ENCODE measurements at places on chromosomes 4 and X.

GRCh38 chrX:71612256-71612655, 6.1 kb downstream of the CXCR3 start:
- peaks cover 56% of the 10 kb centered on the region for H3K4me1 ChIP-seq
- H3K36me3 ChIP-seq, result no peaks in the 10 kb centered on the region
- H3K4me3 ChIP-seq, result no peak overlapping the region
- DNase-seq, result no peak

- no peak overlapping the region for H3K27ac ChIP-seq
- no peak for DNase-seq
- H3K36me3 ChIP-seq, result no peaks in the 10 kb centered on the region
- no peaks in the 10 kb centered on the region for H3K27me3 ChIP-seq
These were observed 213.2 kb downstream of the RASL11B start for GRCh38 chr4:53075162-53075785.

DNA sequence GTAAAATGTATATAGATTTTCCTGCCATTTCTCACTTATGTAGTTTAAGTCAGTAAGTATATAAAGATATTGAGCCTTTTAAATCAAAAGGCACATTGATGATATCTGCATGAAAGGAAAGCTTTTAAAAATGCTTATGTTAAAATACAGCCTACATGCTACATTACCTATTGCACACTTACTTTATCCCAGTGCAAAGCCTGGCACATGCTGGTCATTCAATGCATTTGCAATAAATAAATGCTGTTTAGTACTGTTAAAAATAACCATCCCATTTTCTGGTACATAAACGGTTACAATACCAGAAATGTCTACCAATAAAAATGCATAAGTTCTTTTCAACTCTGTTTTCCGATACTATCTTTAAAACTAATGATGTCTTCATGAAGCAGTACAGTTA, 22.1 kb upstream of the SPATA4 start:
- no peaks in the 10 kb centered on the region for H3K27me3 ChIP-seq
- DNase-seq, result no peak
- H3K36me3 ChIP-seq, result no peaks in the 10 kb centered on the region

- no peaks in the 10 kb centered on the region for H3K36me3 ChIP-seq
- no peak overlapping the region for H3K27ac ChIP-seq
- no peak overlapping the region for H3K4me3 ChIP-seq
- no peaks in the 10 kb centered on the region for H3K27me3 ChIP-seq
- no peak for DNase-seq
These were observed 9.7 kb downstream of the SLC39A8 start for GRCh38 chr4:102335616-102336015.

- H3K4me1 ChIP-seq, result no peaks in the 10 kb centered on the region
- no peak overlapping the region for H3K4me3 ChIP-seq
- H3K27ac ChIP-seq, result no peak overlapping the region
- no peaks in the 10 kb centered on the region for H3K27me3 ChIP-seq
- DNase-seq, result no peak
These were observed 186.6 kb downstream of the CPEB2 start for GRCh38 chr4:15188605-15189539.

DNA sequence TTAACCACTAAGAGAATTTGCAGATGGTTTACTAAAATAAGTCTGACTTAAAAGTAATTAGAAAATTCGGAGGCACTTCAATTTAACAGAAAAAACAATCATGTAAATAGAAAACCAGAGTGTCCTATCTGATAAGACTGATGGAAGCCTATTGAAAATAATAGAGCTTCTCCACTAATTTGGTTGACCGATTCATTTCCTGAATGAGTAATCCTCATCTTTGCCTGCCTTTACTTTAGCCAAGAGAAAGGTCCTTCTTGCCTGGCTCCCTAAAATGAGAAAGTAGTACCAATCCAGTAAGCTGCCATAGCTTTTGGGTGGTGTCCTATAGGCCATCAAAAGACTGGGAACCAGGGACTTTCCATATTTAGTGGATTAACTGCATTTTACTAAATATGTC, 48.4 kb downstream of the KCNIP4 start:
- DNase-seq, result no peak
- no peak overlapping the region for H3K4me3 ChIP-seq
- H3K27me3 ChIP-seq, result no peaks in the 10 kb centered on the region
- no peaks in the 10 kb centered on the region for H3K4me1 ChIP-seq
- H3K27ac ChIP-seq, result no peak overlapping the region

DNA sequence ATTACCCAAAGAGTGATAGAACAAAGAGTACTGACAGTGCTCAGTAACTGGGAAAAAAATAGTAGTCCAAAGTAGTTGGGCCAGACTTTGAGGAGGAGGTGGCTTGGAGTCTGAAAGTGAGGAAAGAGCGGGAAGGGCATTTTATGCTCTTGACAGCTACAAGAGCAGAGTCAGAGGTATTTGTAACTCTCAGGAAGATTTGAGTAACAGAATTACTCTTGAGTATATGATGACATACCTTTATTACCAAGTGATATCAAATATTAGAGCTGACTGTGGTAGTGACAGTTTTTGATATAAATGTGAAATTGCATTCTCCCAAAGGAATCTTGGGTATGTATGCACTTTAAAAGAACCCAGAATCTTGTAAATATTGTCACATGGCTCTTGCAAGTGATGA, 2.2 kb downstream of the SLAIN2 start:
- no peaks in the 10 kb centered on the region for H3K36me3 ChIP-seq
- no peak overlapping the region for H3K27ac ChIP-seq
- no peak for DNase-seq
- peaks cover 41% of the 10 kb centered on the region for H3K4me1 ChIP-seq

DNA sequence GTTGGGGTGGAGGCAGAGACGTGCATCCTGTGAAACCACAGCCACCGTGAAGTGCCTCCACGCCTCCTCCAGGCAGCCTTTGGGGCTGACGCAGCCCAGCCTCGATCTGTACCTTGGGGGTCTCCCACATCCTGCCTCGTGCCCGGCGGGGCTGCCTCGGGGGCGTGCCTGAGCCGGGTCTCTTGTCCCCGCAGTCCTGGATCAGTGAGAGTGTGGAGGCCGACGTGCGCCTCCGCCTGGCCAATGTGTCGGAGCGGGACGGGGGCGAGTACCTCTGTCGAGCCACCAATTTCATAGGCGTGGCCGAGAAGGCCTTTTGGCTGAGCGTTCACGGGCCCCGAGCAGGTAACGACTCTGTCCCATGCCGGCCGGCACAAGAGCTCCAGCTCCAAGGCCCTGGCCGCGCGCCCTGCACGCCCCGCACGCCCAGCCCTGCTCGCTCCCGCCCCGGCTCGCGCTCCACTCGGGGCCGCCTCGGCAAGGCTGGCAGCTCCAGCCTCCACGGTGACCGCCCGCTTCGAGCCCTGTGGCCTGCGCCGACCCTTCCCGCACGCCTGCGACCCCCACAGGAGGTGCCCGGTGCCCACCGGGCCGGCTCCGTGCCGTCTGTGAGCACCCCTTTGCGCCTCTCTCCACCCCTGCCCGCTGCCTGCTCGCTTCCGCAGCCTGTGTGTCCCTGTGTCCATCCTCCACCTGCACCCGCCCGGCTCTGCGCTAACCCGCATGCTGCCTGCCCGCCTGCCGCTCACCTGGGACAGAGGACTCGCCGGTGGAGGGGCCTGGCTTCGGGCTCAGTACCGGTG, 9.8 kb downstream of the FGFR3 start:
- H3K4me3 ChIP-seq, result no peak overlapping the region
- H3K27me3 ChIP-seq, result peaks cover 25% of the 10 kb centered on the region
- H3K36me3 ChIP-seq, result no peaks in the 10 kb centered on the region
- no peak for DNase-seq
- no peak overlapping the region for H3K27ac ChIP-seq

- no peak overlapping the region for H3K4me3 ChIP-seq
- H3K27me3 ChIP-seq, result no peaks in the 10 kb centered on the region
- no peak overlapping the region for H3K27ac ChIP-seq
- peaks cover 22% of the 10 kb centered on the region for H3K36me3 ChIP-seq
- H3K4me1 ChIP-seq, result no peaks in the 10 kb centered on the region
These were observed 30.7 kb downstream of the SYAP1 start for GRCh38 chrX:16750136-16750535.

- no peaks in the 10 kb centered on the region for H3K27me3 ChIP-seq
- H3K36me3 ChIP-seq, result no peaks in the 10 kb centered on the region
- H3K27ac ChIP-seq, result no peak overlapping the region
These were observed 187.9 kb downstream of the EPHA5 start for GRCh38 chr4:65482410-65482809.

DNA sequence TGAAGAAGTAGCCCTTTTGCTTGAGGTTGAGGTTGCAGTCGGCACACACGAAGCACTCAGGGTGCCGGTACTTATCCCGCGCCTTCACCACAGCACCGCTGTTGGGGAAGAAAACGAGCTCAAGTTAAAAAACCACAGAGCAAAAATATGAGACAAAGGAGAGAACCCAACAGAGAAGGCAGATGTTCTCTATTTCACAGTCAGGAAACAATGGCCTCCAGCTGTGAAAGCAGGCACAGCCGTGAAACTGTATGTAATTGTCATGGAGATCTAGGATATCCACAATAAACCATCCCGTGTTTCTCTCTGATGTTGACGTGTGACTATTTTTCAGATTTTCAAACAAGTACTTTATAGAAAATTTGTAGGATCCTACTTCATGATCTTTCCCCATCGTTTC, 30.9 kb upstream of the CCDC110 start:
- H3K36me3 ChIP-seq, result no peaks in the 10 kb centered on the region
- H3K4me1 ChIP-seq, result no peaks in the 10 kb centered on the region
- DNase-seq, result no peak
- no peak overlapping the region for H3K27ac ChIP-seq
- peaks cover 18% of the 10 kb centered on the region for H3K27me3 ChIP-seq

- no peak overlapping the region for H3K27ac ChIP-seq
- DNase-seq, result no peak
- no peaks in the 10 kb centered on the region for H3K27me3 ChIP-seq
- no peaks in the 10 kb centered on the region for H3K4me1 ChIP-seq
- no peaks in the 10 kb centered on the region for H3K36me3 ChIP-seq
These were observed 134.8 kb upstream of the PPARGC1A start for GRCh38 chr4:24024605-24025004.

GRCh38 chr4:82718162-82718940, 80.2 kb downstream of the SCD5 start:
- no peak overlapping the region for H3K4me3 ChIP-seq
- no peaks in the 10 kb centered on the region for H3K27me3 ChIP-seq
- no peaks in the 10 kb centered on the region for H3K4me1 ChIP-seq
- no peaks in the 10 kb centered on the region for H3K36me3 ChIP-seq
- H3K27ac ChIP-seq, result no peak overlapping the region
- DNase-seq, result no peak

GRCh38 chrX:40411340-40412111, 169.2 kb upstream of the ATP6AP2 start:
- H3K4me3 ChIP-seq, result no peak overlapping the region
- no peaks in the 10 kb centered on the region for H3K4me1 ChIP-seq
- no peaks in the 10 kb centered on the region for H3K36me3 ChIP-seq
- no peak for DNase-seq
- H3K27me3 ChIP-seq, result no peaks in the 10 kb centered on the region
- H3K27ac ChIP-seq, result no peak overlapping the region

DNA sequence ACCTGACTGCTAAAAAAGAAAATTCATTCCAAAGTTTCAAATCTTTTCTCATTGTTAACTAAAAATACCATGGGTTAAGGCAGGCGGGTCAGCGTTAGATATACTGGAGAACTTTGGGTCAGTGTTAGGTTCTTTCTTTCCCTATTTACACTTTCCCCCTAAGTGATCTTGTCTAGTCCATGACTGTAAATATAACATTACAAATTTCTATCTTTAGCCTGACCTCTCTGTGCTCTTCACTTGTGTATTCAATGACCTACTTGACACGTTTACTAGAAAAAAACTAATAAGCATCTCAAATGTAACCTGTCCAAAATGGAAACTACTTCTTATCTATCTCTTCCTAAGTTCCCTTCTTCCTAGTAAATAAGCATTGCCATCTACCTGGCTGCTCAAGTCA, 95.3 kb downstream of the JADE1 start:
- no peaks in the 10 kb centered on the region for H3K4me1 ChIP-seq
- DNase-seq, result no peak
- no peak overlapping the region for H3K27ac ChIP-seq
- H3K36me3 ChIP-seq, result no peaks in the 10 kb centered on the region

DNA sequence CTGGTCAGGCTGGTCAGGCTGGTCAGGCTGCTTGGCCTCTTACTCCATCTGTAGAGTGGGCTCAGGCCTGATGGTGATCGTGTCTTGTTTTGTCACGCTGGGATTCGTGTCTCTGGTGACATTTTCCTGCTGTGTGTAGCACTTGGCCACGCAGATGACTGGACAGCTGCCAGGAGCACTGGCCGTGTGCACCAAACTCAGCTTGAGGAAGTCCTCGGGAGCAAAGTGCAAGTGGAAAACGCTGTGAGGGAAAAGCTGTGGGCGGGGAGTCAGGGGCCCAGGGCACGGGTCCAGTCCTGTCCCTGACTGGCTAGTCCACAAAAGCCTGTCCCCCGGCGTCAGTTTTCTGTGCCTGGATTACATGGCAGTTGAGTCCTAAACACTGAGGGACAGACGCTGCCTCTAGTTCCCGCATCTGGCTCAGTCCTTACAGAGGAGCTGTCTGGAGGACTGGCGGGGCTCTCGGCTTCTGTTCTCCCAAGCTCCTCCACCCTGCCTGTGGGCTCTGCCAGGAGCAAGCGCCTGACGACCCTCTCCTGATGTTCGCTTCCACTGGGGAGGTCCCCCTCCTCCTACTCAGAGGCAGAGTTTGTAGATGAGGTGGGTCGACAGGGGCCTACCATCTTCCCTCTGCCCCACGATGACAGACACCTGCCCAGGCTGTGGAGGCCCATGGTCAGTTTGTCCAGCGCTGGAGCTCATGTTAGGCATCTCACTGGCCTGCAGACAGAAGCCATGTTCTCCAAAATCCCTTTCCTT, 35.9 kb upstream of the GRPEL1 start:
- DNase-seq, result no peak
- no peaks in the 10 kb centered on the region for H3K36me3 ChIP-seq
- no peak overlapping the region for H3K27ac ChIP-seq
- peaks cover 13% of the 10 kb centered on the region for H3K27me3 ChIP-seq
- H3K4me3 ChIP-seq, result peak overlapping the region; percentile 65

GRCh38 chrX:25175743-25176142, 160.0 kb upstream of the ARX start:
- no peak overlapping the region for H3K27ac ChIP-seq
- H3K4me3 ChIP-seq, result no peak overlapping the region
- no peak for DNase-seq
- no peaks in the 10 kb centered on the region for H3K27me3 ChIP-seq

DNA sequence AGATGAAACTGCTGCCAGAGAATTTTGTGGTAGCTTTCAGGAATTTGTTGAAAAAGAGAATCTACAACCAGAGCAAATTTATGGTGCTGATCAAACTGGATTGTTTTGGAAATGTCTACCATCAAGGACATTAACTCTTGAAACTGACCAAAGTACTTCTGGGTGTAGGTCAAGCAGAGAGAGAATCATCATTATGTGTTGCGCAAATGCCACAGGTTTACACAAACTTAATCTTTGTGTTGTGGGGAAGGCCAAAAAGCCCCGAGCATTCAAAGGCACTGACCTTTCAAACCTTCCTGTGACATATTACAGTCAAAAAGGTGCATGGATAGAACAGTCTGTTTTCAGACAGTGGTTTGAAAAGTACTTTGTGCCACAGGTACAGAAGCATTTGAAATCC, 2.1 kb downstream of the TIGD2 start:
- peaks cover 3% of the 10 kb centered on the region for H3K36me3 ChIP-seq
- H3K27me3 ChIP-seq, result no peaks in the 10 kb centered on the region
- H3K27ac ChIP-seq, result no peak overlapping the region
- no peak overlapping the region for H3K4me3 ChIP-seq
- H3K4me1 ChIP-seq, result peaks cover 9% of the 10 kb centered on the region
